NCI-H2029 (cell line): ENCODE measurements at places on chromosomes 4 and X.

GRCh38 chr4:188658958-188659522 is 519.8 kb downstream of the TRIML1 start:
- DNase-seq = no peak

DNA sequence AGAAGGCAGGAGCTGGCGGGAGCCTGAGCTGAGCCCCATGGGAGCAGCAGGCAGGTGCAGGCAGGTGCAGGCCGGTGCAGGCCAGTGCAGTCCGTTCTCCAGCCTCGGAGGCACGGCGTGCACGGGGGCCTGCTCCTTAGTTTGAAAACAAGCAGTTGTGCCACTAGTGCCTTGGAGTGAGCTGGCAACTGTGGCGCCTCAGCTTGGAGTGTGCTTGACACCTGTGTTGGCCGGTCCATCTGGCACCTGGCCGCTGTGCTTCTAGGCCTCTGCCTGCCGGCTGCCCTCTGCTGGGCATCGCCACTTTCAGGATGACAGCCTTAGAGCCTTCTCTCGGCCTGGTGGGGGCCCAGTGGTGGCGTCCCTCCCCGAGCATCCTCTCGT is 47.9 kb downstream of the RGS12 start:
- peak; percentile 95 for DNase-seq

- no peak for DNase-seq
These were observed 115.4 kb downstream of the PTTG2 start for GRCh38 chr4:38075370-38076152.

DNA sequence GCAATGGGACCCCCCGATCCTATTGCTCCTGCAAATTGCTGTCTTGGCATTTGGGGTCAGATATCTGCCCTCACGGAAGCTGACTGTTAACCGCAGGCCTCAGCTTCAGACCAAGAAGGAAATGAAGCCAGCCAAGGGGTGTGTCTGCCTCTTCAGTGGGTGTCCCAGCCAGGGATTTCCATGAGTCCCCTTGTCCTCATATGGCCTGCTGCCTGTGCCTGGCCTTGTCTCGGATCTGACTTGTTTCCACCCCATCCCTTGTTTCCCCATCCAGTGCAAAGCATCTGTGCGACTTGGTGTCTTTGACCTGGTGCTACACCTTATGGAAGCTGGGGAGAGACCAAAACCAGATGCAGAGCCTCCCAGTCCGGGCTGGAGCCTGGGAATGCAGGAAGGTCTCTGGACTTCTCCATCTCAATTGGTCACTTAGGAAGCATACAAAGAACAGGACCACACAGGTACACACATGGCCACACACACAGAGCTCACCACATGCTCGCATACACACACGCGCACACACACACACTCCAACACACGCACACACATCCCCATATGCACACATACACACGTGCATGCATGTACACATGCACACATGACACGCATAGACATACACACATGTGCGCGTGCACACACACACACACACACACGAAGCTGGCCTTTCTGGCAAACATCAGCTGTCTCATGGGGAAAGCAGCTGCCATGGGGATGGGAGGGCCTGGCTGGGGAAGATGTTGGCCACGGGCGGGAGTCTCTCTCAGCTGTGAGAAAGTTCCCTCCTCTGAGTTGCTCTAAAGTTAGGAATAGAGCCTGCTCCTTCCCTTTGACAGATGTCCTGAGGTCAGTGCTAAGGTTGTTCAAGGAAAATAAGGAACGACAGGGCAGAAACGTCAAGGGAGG is 65.5 kb downstream of the CRMP1 start:
- DNase-seq = no peak

GRCh38 chr4:147378780-147379179 is 102.1 kb upstream of the EDNRA start:
- no peak for DNase-seq

GRCh38 chrX:29940750-29941149 is 274.6 kb upstream of the MAGEB2 start:
- no peak for DNase-seq

DNA sequence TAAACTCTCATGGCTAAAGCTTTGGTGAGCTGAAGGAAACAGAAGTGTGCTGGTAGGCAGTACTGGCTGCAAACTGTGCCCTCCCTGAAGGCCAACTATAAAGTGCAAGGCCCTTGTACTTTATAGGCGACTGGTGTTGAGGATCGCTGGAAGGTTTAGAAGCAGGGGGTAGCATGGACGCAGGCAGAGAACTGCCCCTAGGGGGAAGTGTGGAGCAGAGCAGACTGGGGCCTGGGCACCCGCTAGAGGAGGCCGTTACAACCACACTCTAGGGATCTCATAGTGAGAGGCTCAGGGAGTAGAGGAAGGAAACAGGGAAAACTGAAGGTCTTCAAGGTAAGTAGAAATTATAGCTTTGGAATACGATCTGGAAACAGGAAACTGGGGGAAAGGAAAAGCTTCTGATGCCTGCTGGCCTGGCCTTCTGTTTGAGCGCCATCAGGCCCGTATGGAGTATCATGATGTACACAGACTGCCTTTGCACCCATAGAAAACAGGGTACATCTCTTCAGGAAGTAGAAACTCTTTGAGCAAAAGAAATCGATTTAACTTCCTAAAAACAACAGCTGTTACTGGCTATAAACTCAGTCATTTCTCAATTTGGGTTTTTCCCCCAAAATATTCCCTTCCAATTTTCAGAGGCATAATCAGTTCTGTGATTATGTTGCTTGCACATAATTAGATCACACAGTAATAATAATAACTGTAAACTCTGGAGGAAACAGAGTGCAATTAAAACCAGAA is 23.9 kb upstream of the TMSB4X start:
- DNase-seq = no peak
